ENCODE measurements at places on chromosomes 7 and 10.

DNA sequence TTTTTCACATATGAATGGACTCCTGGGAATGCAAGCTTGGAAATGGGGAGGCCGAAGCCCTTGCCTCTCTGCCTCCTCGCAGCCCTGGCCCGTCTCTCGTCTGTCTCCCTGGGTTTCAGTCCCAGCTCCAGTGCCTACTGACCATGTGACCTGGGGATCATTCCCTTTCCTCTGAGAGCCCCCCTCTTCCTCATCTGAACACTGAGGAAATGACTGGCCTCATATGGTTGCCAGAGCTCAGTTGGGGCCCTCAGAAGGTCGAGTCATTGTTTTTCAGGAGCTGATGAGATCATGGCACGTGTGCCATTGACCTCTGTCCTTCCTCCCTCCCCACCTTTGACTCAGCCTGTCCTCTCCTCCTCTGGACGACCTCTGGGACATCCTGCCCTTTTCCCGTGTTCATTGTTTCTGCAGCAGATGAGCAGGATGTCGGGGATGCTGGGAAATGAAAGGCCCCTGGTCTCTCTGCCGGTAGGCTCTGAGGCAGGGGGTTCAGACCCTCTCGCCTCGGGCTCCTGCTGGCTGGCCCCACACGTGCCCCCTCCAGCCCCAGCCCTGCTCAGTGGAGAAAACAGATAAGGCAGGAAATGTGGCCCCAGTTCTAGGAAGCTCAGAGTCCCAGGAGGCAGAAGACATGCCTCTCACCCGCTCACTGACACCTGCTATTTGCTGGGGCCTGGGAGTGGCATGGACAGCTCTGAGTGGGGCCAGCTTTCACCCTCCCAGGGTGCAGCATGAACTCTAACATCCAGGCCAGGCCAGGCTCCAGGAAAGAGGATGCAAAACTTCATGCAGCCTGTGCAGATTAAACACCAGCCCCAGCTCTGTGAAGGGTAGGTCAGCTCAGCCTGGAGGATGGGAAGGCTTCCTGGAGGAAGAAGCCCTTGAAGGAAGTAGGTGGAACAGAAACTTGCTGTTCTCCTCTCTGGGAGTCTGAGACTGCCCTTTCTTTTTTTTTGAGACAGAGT is 8.3 kb upstream of the PPP1R35 start:
- DNase-seq = no peak

GRCh38 chr10:58780476-58780875 is 267.8 kb downstream of the BICC1 start:
- no peak for DNase-seq

DNA sequence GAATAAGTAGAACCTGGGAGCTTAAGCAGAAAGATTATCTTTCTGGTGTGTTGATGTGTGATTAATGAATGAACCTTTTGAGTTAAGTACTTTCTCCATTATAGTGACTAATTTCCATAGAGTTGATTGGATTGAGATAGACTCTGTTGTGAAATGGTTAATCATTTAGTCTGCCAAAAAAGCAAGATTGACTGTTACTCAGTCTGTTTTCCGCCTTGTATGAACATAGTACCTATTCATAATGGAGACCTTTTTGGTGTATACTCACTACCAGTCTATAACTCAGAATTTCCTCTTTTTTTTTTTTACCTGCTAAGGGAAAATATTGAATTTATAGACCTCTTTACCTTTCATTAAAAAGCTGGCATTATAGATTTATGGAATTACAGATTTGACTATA is 14.4 kb upstream of the NPVF start:
- DNase-seq = no peak

GRCh38 chr7:73555411-73555982 is 2.0 kb downstream of the BCL7B start:
- no peak for DNase-seq

GRCh38 chr7:144814299-144814698 is 21.6 kb downstream of the TPK1 start:
- DNase-seq = no peak

- no peak for DNase-seq
These were observed 311.3 kb upstream of the AOAH start for GRCh38 chr7:37035631-37036030.

- no peak for DNase-seq
These were observed 100.2 kb downstream of the GPR85 start for GRCh38 chr7:112986256-112987031.

DNA sequence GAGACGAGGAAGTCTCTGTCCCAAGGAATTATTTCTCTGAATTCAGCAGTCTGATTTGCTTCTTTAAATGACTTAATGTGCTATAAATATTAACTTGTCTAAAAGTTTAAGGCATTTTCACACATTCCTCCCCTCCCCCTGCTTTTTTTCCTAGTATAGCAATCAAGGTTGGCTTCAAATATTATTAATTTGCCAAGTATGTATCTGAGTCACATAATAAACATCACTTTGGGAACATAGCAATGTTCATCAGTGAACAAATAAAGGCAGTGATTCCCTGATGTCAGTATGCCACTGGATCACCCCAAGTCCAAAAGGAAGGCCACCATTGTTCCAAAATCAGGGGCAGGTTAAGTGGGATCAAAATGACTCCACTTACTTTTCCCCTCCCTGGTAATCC is 40.5 kb downstream of the PDE6C start:
- no peak for DNase-seq

DNA sequence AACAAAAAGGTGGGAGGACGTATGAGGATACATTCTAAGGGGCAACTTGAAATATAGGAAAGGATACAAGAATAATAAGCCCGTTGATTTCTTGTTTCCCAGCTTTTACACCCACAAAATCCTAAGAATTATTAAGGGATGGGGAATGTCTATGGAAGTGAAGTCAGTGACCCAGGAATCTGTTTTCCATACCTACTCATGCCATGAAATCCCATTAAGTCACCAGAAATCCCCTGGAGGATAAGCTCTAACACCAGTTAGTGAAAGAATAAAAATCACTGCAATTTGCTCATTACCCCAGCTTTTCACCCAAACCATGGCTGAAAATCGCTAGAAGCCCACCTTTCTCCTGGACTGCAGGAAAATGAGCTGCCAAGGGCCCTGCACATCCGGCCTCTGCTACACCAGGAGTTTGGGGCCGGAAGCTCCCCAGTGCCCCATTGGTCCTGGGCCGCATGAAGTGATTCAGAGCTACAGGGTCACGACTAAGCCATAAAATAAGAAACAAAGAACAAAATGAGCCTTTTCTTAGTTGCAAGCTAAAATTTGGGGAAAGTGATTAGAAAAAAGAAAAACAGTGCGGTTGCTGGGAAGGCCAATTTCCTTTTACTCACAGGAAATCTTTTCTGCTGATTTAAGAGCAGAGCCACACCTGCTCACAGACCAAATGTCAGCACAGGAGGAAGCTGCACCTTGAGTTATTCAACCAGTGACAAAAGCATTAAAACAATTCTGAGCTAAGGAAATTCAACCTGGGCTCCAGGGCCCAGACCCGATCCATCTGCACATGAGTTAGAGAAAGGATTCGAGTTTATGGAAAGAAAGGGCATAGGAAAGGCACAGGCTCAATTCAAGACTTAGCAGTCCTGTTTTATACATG is 40.3 kb downstream of the HIPK2 start:
- no peak for DNase-seq

GRCh38 chr10:129658376-129659072 is 191.5 kb downstream of the MGMT start:
- DNase-seq = no peak

- no peak for DNase-seq
These were observed 97.0 kb downstream of the BAMBI start for GRCh38 chr10:28774051-28774995.

GRCh38 chr10:103083266-103083976 is 109.7 kb downstream of the NT5C2 start:
- DNase-seq = no peak

GRCh38 chr7:43110791-43111535 is 1.5 kb upstream of the HECW1 start:
- no peak for DNase-seq

- no peak for DNase-seq
These were observed 42.9 kb upstream of the ZNF716 start for GRCh38 chr7:57407125-57407524.

DNA sequence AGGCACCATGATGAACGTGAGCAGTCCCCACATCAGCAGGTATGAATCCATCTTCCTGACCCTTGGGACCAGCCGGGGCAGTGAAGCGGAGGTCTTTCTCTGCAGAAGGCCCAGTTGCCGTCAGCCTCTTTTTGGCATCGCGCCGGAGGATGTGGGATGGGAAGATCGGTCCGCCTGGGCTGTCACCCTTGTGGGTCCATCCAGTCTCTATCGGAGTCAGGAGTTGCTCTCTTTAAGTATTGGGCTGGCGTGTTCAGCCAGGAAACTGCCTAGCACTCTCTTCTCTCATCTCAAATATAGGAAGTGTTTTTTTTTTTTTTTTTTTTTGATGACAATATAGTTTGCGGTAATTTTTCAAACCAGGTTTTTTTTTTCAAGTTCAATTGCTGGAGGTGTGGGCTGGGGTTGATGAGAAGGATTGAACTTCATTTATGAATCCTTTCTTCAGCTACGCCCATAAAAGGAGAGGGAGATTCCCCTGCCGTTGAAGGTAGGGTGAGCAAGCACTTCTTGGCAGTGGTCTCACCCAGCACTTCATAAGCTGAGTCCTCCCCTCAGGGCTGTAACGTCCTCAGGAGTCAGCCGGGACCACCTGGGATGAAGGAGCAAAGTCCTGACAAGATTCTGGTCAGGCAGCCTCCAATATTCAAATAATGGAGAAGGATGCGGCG is at the start of gene IL2RA:
Gene IL2RA, minus strand, starts transcription at position 267 of the 671 bp plus-strand sequence. Its CDS starts 216 bp downstream, at position 51.
- DNase-seq = peak; percentile 74

- DNase-seq = no peak
These were observed 120.9 kb downstream of the PLXNA4 start for GRCh38 chr7:132455378-132455777.

DNA sequence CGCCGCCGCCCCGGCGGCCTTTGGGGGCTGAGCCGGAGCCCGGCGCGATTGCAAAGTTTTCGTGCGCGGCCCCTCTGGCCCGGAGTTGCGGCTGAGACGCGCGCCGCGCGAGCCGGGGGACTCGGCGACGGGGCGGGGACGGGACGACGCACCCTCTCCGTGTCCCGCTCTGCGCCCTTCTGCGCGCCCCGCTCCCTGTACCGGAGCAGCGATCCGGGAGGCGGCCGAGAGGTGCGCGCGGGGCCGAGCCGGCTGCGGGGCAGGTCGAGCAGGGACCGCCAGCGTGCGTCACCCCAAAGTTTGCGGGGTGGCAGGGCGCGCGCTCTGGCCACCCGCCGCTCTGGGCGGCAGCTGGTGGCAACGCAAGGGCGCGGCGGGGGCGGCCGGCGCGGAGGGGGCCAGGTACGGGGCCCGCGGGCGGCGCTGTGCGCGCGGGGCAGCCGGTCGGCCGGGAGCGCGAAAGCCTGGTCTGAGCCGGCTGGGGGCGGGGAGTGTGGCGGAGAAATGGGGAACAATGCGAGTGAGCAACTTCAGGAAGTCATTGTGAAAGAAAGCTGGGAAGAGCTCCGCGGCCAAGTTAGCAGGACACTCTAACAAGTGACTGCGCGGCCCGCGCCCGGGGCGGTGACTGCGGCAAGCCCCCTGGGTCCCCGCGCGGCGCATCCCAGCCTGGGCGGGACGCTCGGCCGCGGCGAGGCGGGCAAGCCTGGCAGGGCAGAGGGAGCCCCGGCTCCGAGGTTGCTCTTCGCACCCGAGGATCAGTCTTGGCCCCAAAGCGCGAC is at the start of gene IKZF1:
Gene IKZF1, plus strand, starts transcription at position 588 of the 782 bp plus-strand sequence. CDS start 14,346 bp downstream, outside the sequence.
- peak; percentile 53 for DNase-seq

DNA sequence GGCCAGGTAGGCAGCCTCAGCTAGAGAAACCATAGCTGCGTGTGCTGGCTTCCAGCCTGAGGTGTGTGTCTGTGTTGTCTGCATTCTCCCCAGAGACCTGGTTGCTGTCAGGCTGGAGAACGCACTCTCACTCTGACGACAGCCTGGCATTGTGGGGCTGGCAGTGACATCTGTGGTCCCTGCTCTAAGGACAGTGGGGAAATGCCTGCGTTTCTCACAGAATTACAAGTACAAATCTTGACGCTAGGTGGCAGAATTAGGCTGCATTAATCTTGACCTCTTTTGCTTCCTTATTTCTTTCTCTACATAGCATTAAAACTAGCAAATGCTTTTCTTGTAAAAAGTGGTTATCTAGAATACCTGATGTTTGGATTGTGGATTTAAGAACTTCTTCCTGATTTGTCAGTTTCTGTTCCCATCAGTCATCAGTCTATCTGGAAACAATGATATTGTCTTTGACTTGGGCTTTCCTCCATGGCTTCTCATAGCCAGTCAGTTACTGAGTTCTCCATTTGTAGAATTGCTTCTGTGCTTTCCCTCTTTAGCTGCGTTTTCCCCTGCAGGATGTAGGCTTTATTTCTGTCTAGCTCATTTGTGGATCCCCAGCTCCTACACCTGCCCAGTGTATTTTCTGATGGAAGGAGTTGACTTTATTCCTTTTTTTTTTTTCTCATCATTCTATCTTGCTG is 86.0 kb downstream of the FANK1 start:
- DNase-seq = peak; percentile 24

- no peak for DNase-seq
These were observed 8.6 kb downstream of the TSPAN13 start for GRCh38 chr7:16762177-16762576.

DNA sequence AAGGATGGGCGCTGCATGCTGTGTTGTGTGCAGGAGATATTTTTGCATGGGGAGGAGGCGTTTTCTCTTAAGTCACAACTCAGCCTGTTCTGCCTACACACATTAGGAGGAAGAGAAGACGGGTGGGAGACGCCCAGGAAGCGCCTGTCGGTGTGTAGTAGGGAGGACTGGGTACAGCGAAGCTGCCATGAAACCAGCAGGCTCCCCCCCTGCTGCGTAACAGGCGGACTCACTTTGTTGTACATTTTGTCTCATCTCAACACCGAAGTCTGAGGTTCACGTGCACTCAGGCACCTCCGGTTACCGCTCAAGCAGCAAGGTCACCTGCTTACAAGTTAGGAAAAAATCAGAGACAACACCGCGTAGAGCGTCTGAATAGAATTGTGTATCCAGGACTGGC is 56.3 kb downstream of the CRTAC1 start:
- no peak for DNase-seq

GRCh38 chr10:122725006-122725405 is 25.4 kb upstream of the C10orf120 start:
- no peak for DNase-seq

GRCh38 chr10:132322586-132323048 is 9.4 kb upstream of the LRRC27 start:
- DNase-seq = no peak

DNA sequence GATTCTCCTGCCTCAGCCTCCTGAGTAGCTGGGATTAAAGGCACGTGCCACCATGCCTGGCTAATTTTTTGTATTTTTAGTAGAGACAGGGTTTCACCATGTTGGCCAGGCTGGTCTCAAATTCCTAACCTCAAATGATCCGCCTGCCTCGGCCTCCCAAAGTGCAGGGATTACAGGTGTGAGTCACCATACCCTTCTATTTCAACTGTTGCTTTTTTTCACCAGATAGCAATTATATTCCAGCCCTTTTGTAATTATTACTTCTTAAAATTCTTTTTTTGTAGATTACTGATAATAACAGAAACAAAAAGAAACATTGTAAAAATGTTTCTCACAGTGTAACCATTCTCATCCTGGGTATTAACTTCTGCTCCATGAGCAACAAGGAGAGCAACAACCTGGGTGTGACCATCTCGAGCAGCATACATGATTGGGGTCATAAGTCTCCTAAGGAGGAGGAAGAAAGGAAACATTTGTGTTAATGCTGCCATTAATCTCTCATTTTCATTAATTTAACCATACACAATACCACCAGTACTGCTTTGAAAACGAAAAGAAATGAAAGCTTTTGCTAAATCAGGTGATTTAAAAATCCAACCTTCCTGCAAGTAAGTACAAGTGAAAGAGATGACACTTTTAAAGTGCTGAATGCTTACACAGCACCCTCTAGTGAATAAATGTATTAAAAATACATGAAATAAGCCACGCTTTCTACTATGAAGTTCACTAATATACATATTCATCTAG is 41.8 kb downstream of the ASZ1 start:
- DNase-seq = no peak
